ENCODE measurements at places on chromosomes 7 and 10. TPM values are rescaled to one million over a fixed set of nuclear protein-coding genes. Genes with fewer than 3 reads are reported as not detected.

LRGUK gene
- 1.2 TPM for total RNA-seq

ANK3 gene
- total RNA-seq, result 17.0 TPM

ZCWPW1 gene
- total RNA-seq, result 4.4 TPM

OR2A42 gene
- 1.3 TPM for total RNA-seq

PLEKHS1 gene
- 0.29 TPM for total RNA-seq

ADARB2 gene
- total RNA-seq, result not detected

GARIN1A gene
- total RNA-seq, result 7.4 TPM

AKR1C4 gene
- not detected for total RNA-seq

ERCC6 gene
- total RNA-seq, result 48.4 TPM

DNA sequence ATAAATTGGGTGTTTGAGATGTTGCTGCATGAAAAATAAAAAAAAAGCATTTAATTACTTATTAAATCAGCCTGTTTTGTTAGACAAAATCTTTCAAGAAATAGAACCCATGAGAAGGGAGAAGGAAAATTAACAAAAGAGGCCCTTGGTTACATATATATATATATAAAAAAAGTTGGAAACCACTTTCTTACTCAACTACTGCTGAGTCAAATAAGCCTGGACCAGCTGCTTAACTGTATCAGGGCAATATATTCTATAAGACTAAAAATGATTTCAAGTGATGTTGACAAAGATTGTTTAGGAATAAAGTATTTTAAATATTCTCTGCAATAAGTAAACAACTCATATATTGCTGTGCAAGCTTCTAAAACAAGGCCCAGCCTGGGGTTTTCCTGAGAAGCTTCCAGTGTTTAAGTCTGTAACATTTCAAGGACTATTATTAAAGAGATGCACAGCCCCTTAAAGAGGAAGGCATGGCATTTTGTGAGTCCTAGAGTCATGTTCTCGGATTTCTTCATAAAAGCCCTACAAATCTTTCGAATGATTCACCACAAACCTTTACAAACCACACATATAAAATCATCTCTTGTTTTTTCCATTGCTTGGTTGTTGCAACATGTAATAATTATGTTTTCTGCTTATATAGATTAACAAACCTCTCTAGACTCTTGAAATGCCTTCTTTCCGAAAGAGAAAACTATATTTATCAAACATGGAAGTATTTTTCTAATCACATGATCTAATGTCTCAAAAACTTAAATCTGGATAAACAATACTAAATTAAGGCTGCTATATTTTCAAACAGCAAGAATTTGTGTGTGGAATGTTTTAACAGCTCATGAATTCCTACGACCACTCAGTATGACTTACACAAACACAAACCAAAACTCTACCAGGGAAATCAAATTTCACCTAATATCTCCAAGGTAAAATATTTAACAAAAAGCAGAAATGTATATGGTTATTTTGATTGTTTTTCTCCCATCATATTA is 14.3 kb downstream of the JAZF1 start:
- H3K27ac ChIP-seq, result no peak overlapping the region
- no peaks in the 10 kb centered on the region for H3K36me3 ChIP-seq
- no peaks in the 10 kb centered on the region for H3K4me1 ChIP-seq
- H3K4me3 ChIP-seq, result no peak overlapping the region
- DNase-seq, result no peak

- no peak for DNase-seq
- H3K27ac ChIP-seq, result no peak overlapping the region
- H3K36me3 ChIP-seq, result no peaks in the 10 kb centered on the region
- H3K27me3 ChIP-seq, result no peaks in the 10 kb centered on the region
- no peak overlapping the region for H3K4me3 ChIP-seq
Observed at GRCh38 chr10:121681997-121682687, 83.9 kb upstream of the FGFR2 start.

DNA sequence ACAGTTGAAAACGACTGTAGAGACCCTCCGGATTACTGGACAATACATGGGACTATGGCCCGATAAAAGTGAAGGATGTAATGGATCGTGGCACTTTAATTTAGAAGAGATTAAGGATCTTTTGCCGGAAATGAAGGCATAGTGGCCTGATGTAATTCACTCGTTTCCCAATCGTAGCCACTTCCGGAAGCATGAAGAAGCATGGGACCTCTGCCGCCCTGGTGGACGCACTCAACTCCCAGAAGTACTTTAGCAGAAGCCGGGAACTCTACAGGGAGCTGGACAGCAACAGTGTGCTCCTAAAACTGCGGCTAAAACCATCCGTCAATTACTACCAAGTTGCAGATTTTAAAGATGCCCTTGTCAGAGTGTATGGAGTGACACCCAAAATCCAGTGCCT is 59.6 kb upstream of the NUPR2 start:
- no peaks in the 10 kb centered on the region for H3K27me3 ChIP-seq
- H3K4me1 ChIP-seq, result no peaks in the 10 kb centered on the region
- no peak overlapping the region for H3K27ac ChIP-seq

DNA sequence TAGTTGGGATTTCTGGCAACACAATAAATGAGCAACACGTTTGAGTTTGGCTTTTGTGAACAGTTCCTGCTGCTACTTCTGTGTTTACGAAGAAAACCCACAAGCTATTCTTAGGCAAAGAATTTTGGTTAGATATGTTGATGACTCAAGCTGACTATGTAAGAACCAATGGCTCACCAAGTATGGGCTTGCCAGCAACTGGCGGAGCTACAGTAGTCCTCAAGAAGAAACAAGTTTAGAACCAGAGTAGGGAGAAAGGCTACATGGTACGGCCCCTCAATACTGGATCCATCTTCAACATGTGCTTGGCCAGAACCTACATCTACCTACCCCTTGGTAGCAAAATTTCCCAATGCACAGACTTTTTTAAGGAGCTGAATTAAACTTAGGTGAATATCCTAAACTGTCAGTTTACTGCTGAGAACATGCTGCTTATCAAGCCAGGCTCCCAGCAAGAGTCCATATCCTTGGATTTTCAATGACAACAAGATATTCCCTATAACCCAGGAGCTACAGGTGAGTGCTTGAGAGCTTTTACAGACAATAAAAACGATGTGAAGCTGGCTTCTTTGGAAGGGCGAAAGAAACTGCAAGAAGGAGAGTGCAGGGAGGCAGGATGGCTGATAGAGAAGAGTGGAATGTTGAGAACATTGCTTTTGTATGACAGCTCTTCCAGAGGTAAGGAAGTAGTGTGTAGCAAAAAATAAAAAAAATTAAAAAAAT is 74.3 kb upstream of the ASAH2 start:
- H3K4me3 ChIP-seq, result peak overlapping the region; percentile 64
- H3K27me3 ChIP-seq, result no peaks in the 10 kb centered on the region
- H3K36me3 ChIP-seq, result no peaks in the 10 kb centered on the region
- H3K27ac ChIP-seq, result peak overlapping the region; percentile 87
- peak; percentile 86 for DNase-seq

DNA sequence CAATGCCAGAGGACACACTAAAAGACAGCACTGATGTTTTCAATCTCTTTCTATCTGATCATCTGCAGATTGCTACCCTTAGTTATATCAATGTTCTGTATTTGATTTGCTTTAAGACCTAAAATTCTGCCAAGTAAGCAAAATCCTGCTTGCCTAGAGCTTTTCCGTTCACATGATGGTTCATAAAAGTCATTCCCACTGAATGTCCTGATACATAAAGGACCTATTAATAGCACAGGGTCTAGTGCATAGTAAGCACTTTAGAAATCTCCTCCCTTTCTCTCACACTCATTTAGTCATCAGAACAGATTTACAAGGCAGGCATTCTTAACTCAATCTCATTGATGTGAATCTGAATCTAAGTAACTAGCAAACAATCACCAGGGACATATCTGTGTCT is 68.8 kb downstream of the PCGF5 start:
- no peak overlapping the region for H3K4me3 ChIP-seq
- H3K27me3 ChIP-seq, result no peaks in the 10 kb centered on the region
- peaks cover 8% of the 10 kb centered on the region for H3K4me1 ChIP-seq
- H3K36me3 ChIP-seq, result no peaks in the 10 kb centered on the region
- H3K27ac ChIP-seq, result no peak overlapping the region

- no peaks in the 10 kb centered on the region for H3K36me3 ChIP-seq
- no peak overlapping the region for H3K27ac ChIP-seq
- no peak overlapping the region for H3K4me3 ChIP-seq
Observed at GRCh38 chr7:143407287-143408251, 1.1 kb downstream of the EPHA1 start.

DNA sequence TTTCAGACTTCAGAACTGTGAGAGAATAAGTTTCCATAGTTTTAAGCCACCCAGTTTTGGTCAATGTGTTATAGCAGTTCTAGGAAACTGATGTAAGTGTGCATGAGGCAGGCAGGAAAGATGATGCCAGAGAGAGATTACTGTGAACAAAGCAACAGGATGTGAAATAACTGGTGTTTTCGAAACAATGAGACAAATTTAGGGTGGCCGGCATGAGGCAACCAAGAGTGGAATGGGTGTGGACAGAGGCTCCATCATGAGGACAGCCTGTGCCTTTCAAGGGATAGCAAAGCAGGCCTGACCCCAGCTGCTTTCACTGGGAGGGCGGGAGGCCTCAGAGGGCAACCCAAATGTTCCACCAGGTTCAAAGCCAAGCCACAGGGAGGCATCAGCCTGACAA is 67.3 kb upstream of the UCN3 start:
- DNase-seq, result no peak
- no peaks in the 10 kb centered on the region for H3K36me3 ChIP-seq
- H3K27me3 ChIP-seq, result no peaks in the 10 kb centered on the region
- no peak overlapping the region for H3K4me3 ChIP-seq
- H3K4me1 ChIP-seq, result no peaks in the 10 kb centered on the region

- no peak overlapping the region for H3K4me3 ChIP-seq
- DNase-seq, result peak; percentile 60
- H3K27me3 ChIP-seq, result no peaks in the 10 kb centered on the region
- H3K36me3 ChIP-seq, result no peaks in the 10 kb centered on the region
- H3K4me1 ChIP-seq, result no peaks in the 10 kb centered on the region
Observed at GRCh38 chr7:128881458-128882125, 18.9 kb downstream of the ATP6V1F start.

DNA sequence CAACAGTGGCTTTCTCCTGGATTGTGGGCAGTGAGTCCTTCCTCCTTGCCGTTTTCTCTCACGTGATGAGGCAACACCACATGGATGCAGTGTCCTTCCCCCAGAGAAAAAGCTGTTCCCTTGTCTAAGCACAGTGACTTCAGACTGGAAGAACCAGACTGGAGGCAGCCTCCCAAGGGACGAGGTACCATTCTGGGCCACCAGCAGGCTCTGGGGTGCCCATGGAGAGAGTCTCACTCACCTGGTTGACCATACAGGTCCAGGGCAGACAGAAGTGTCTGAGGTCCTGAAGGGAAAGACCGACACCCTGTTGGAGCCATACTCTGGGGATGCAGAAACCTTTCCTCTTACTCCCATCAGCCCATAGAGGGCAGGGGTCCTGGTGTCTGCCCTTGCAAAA is 69.2 kb upstream of the DOCK1 start:
- no peak for DNase-seq
- no peaks in the 10 kb centered on the region for H3K27me3 ChIP-seq

- no peak for DNase-seq
- no peaks in the 10 kb centered on the region for H3K36me3 ChIP-seq
- H3K27ac ChIP-seq, result no peak overlapping the region
- H3K4me3 ChIP-seq, result no peak overlapping the region
Observed at GRCh38 chr10:44053391-44053790, 331.5 kb downstream of the CXCL12 start.

GRCh38 chr7:156578978-156579430 is 61.6 kb upstream of the RNF32 start:
- no peak overlapping the region for H3K4me3 ChIP-seq
- no peaks in the 10 kb centered on the region for H3K4me1 ChIP-seq
- H3K27me3 ChIP-seq, result no peaks in the 10 kb centered on the region

- H3K4me1 ChIP-seq, result no peaks in the 10 kb centered on the region
- no peak overlapping the region for H3K4me3 ChIP-seq
Observed at GRCh38 chr7:107059468-107059867, 15.0 kb downstream of the PRKAR2B start.

GRCh38 chr10:28823501-28824075 is 146.3 kb downstream of the BAMBI start:
- no peak overlapping the region for H3K4me3 ChIP-seq
- H3K36me3 ChIP-seq, result no peaks in the 10 kb centered on the region
- H3K27me3 ChIP-seq, result no peaks in the 10 kb centered on the region
- H3K27ac ChIP-seq, result no peak overlapping the region
- no peak for DNase-seq

DNA sequence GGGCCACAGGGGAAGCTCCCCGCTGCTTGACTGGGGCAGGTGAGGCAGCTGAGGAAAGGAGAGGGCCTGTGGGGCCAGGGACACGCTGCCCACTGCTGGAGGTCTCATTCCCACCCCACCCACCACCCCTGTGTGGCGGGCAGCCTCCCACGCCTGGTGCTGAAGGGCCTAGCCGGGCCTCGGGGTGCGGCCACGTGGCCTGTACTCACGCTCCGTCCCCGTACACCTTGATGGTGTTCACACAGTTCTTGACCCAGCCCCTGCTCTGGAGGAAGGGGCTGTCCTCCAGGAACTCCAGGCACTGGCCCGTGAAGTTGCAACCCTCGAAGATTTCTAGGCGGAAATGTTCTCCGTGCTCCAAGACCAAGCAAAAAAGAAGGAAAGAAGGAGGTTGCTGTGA is 4.0 kb downstream of the CRYGN start:
- no peaks in the 10 kb centered on the region for H3K27me3 ChIP-seq
- H3K27ac ChIP-seq, result no peak overlapping the region
- H3K4me1 ChIP-seq, result no peaks in the 10 kb centered on the region
- no peak overlapping the region for H3K4me3 ChIP-seq
- DNase-seq, result no peak

DNA sequence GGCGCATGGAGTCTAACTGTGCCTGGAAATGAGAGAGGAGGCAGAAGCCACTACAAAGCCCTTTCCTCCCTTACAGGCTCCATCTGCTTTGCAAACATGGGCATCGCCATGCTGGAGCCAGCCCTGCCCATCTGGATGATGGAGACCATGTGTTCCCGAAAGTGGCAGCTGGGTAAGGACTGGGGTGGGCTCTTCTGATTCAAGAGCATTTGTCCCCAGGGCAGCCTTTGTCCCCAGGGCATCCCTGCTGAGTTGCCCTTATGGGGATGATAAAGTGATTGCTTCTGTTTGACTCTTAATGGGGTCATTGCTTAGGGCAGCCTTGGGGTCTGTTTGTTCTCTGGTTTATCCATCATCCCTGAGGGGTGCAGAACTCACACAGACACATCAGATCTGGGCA is 16.8 kb downstream of the SLC18A2 start:
- no peak overlapping the region for H3K4me3 ChIP-seq
- no peaks in the 10 kb centered on the region for H3K36me3 ChIP-seq
- H3K27ac ChIP-seq, result no peak overlapping the region
- H3K27me3 ChIP-seq, result no peaks in the 10 kb centered on the region
- H3K4me1 ChIP-seq, result no peaks in the 10 kb centered on the region

GRCh38 chr10:16386855-16387254 is 50.0 kb upstream of the PTER start:
- H3K27ac ChIP-seq, result no peak overlapping the region
- H3K4me3 ChIP-seq, result no peak overlapping the region
- H3K4me1 ChIP-seq, result no peaks in the 10 kb centered on the region

DNA sequence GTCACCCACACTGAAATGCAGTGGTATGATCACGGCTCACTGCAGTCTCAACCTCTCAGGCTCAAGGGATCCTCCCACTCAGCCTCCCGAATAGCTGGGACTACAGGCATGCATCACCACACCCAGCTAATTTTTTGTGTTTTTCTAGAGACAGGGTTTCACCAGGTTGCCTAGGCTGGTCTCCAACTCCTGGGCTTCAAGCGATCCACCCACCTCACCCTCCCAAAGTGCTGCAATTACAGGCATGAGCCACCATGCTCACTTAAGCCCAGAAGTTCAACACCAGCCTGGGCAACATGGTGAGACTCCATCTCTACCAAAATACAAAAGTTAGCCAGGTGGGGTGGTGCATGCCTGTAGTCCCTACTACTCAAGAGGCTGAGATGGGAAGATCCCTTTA is 33.5 kb downstream of the GDI2 start:
- no peaks in the 10 kb centered on the region for H3K4me1 ChIP-seq
- H3K4me3 ChIP-seq, result no peak overlapping the region
- peaks cover 4% of the 10 kb centered on the region for H3K36me3 ChIP-seq
- H3K27ac ChIP-seq, result no peak overlapping the region
- H3K27me3 ChIP-seq, result no peaks in the 10 kb centered on the region
- no peak for DNase-seq
